OCI-LY7 (cell line): ENCODE measurements at places on chromosomes 2 and 18.

GRCh38 chr18:26867471-26867870 lies 2.0 kb upstream of the AQP4 start:
- no peak for DNase-seq

- no peak for DNase-seq
These were observed 265.2 kb upstream of the SPHKAP start for GRCh38 chr2:228446734-228447133.

GRCh38 chr2:17976871-17977746 lies 98.6 kb downstream of the KCNS3 start:
- no peak for DNase-seq

DNA sequence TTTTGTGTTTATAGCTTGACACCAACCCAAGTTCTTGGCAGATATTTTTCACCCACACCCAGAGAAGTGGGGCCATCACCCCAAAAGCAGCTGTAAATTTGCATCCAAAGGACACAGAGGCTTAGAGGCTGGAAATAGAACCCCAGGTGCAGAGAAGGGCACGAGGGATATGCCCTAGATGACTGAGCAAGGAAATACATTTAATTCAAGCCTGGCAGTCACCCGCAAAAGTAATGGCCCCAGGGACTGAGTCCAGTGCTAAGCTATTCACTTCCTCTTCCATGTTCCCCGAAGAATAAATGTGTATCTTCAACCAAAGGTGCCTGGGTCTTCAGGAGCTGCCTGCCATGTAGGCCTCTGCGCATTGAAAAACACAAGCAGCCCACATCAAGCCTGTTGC lies 14.0 kb upstream of the REG3G start:
- DNase-seq, result peak; percentile 90

DNA sequence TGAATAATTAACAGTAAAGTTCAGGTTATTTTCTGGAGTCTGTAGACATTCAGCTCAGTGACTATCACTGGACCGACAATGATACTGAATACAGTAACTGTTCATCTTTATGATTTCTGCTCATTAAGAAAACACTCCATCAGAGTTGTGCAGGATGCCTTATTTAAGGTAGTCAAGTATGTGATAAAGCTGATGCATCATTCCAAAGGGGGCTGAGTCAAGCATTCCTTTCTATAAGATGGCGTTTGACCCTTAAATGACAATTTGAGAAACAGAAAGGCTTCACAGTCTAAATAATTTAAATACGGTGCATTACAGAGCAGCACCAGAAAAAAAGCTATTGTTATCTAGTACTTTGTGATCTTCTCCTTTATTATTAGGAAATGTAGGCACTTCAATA lies 131.1 kb downstream of the CDH2 start:
- no peak for DNase-seq
